ENCODE measurements at places on chromosomes 6 and 20. TPM values are rescaled to one million over a fixed set of nuclear protein-coding genes. Genes with fewer than 3 reads are reported as not detected.

Gene ARFGEF3
- 0.69 TPM for total RNA-seq

Gene COL9A3
- total RNA-seq: 0.96 TPM

Gene RIPOR2
- total RNA-seq: 0.46 TPM

Gene EPHA7
- total RNA-seq: 0.05 TPM

Gene HLA-DRA
- total RNA-seq: not detected

Gene PTGIS
- total RNA-seq: 0.02 TPM

Gene GABRR2
- not detected for total RNA-seq

Gene PNPLA1
- total RNA-seq: not detected

Gene DEFB132
- total RNA-seq: not detected

Gene TRIM10
- total RNA-seq: not detected

Gene BHLHE23
- not detected for total RNA-seq

Gene NKX2-2
- total RNA-seq: not detected

Gene GRIK2
- total RNA-seq: 0.35 TPM

Gene MUC22
- not detected for total RNA-seq

Gene HCRTR2
- total RNA-seq: not detected

Gene BTN1A1
- total RNA-seq: not detected

Gene SLC22A3
- total RNA-seq: 40.2 TPM

Gene OR2H1
- total RNA-seq: not detected

Gene RAET1E
- total RNA-seq: 3.4 TPM

Gene MYL9
- total RNA-seq: 17.5 TPM

Gene PKIB
- total RNA-seq: 0.53 TPM

Gene NHSL1
- 3.6 TPM for total RNA-seq

Gene ISM1
- 0.24 TPM for total RNA-seq

Gene OTOR
- total RNA-seq: not detected

Gene DUSP15
- total RNA-seq: 1.4 TPM

Gene ATAT1
- 4.4 TPM for total RNA-seq

Gene SLC25A27
- 0.83 TPM for total RNA-seq

Gene PROKR2
- not detected for total RNA-seq

Gene FAM120B
- total RNA-seq: 10.4 TPM

Gene SCGN
- 0.12 TPM for total RNA-seq

Gene PCSK2
- total RNA-seq: not detected

Gene LPA
- 0.07 TPM for total RNA-seq

All from A549 treated with Mapracorat at 1 μM for 4 hours (cell line).